ENCODE measurements at places on chromosomes 5 and 9. TPM values are rescaled to one million over a fixed set of nuclear protein-coding genes. Genes with fewer than 3 reads are reported as not detected.

DNA sequence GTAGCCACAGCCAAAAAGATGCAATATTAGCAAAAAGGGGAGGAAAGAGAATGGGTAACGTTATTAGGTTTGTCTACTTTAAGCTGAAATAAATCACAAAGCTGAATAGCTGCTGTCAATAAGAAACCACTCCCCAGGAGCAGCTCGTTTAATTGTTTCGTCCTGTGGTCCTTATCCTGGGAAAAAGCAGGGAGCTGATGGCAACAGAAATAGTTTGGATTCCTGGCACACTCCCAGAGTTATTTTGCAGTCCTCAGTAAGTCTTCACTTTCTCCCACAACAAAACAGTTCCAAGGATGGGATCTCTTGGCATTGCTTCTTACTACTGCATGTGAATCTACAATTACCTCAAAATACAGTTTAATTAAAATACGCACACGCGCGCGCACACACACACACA, 28.8 kb downstream of the FRMD3 start:
- H3K27ac ChIP-seq: no peak overlapping the region
- peaks cover 8% of the 10 kb centered on the region for H3K4me1 ChIP-seq
- H3K4me3 ChIP-seq: no peak overlapping the region
- no peak for DNase-seq
- no peaks in the 10 kb centered on the region for H3K27me3 ChIP-seq
- peaks cover 2% of the 10 kb centered on the region for H3K36me3 ChIP-seq

EEIG1 gene
- total RNA-seq: 83.8 TPM

DNA sequence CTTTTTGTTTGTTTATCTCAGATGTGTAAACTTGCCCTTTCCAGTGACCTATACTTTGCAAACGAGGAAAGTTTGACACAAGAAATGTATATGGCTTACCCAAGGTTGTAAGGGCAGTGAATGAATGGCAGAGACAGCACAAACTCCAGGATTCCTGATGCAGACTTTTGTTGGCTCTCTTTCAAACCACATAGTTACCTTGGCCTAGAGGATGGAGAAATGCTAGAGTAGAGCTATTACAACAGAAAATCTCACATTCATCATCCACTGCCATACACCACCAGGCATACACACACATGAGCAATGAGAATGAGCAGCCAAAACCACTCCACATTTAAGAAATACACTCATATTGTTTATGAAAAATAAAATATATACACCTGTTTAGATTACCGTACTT, 387.0 kb downstream of the TLR4 start:
- no peaks in the 10 kb centered on the region for H3K4me1 ChIP-seq
- no peaks in the 10 kb centered on the region for H3K27me3 ChIP-seq
- no peak for DNase-seq
- H3K36me3 ChIP-seq: no peaks in the 10 kb centered on the region
- H3K27ac ChIP-seq: no peak overlapping the region

GRCh38 chr9:99075246-99075912, 29.5 kb upstream of the TGFBR1 start:
- H3K27me3 ChIP-seq: no peaks in the 10 kb centered on the region
- H3K4me1 ChIP-seq: peaks cover 36% of the 10 kb centered on the region
- no peaks in the 10 kb centered on the region for H3K36me3 ChIP-seq
- no peak overlapping the region for H3K27ac ChIP-seq
- H3K4me3 ChIP-seq: no peak overlapping the region

- H3K27ac ChIP-seq: no peak overlapping the region
- no peak for DNase-seq
- no peak overlapping the region for H3K4me3 ChIP-seq
- peaks cover 5% of the 10 kb centered on the region for H3K4me1 ChIP-seq
- H3K27me3 ChIP-seq: peaks cover 6% of the 10 kb centered on the region
Measured at GRCh38 chr5:173848986-173849596, 39.1 kb upstream of the CPEB4 start.

DNA sequence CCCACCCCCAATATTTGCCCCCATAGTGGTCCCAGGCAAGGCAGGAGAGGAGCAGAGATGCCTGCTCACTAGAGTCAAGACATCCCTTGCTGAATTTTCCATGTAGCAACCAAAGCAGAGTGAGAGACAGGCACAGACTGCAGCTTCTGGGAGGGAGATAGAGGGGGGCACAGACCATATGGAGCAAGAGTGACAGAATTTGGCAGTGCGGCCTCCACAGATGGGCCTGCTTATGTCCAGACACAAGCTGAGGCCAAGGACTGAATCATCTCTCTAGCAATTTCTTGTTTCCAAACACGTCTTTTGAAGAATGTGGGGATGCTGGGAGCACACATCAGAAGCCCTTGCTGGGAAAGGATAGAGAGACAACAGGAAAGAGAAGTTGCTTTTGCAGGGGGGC, 53.0 kb upstream of the ALDH1B1 start:
- no peak overlapping the region for H3K27ac ChIP-seq
- no peaks in the 10 kb centered on the region for H3K4me1 ChIP-seq
- no peak overlapping the region for H3K4me3 ChIP-seq
- peaks cover 8% of the 10 kb centered on the region for H3K27me3 ChIP-seq
- DNase-seq: no peak

- H3K27me3 ChIP-seq: no peaks in the 10 kb centered on the region
- no peak overlapping the region for H3K4me3 ChIP-seq
- no peak for DNase-seq
- H3K27ac ChIP-seq: no peak overlapping the region
- H3K4me1 ChIP-seq: peaks cover 9% of the 10 kb centered on the region
Measured at GRCh38 chr9:7752481-7752880, 47.1 kb downstream of the DMAC1 start.

GRCh38 chr5:140575309-140575708, 10.7 kb downstream of the SLC35A4 start:
- no peaks in the 10 kb centered on the region for H3K27me3 ChIP-seq
- no peak overlapping the region for H3K4me3 ChIP-seq
- no peak overlapping the region for H3K27ac ChIP-seq
- H3K36me3 ChIP-seq: no peaks in the 10 kb centered on the region
- DNase-seq: no peak
- peaks cover under 1% of the 10 kb centered on the region for H3K4me1 ChIP-seq
